Neural crest cell (in vitro differentiated cells): ENCODE measurements at places on chromosomes 1 and 21. TPM values are rescaled to one million over a fixed set of nuclear protein-coding genes. Genes with fewer than 3 reads are reported as not detected.

Gene TLCD4
- total RNA-seq, result 0.89 and 1.2 TPM in 2 replicates

Gene UBASH3A
- not detected in 2 replicates for total RNA-seq

Gene VWA1
- 8.9 and 9.6 TPM in 2 replicates for total RNA-seq

Gene GBP2
- total RNA-seq, result not detected in 2 replicates

- DNase-seq, result peak; percentile 37
Observed at GRCh38 chr1:66271216-66271903, 262.6 kb upstream of the SGIP1 start.

DNA sequence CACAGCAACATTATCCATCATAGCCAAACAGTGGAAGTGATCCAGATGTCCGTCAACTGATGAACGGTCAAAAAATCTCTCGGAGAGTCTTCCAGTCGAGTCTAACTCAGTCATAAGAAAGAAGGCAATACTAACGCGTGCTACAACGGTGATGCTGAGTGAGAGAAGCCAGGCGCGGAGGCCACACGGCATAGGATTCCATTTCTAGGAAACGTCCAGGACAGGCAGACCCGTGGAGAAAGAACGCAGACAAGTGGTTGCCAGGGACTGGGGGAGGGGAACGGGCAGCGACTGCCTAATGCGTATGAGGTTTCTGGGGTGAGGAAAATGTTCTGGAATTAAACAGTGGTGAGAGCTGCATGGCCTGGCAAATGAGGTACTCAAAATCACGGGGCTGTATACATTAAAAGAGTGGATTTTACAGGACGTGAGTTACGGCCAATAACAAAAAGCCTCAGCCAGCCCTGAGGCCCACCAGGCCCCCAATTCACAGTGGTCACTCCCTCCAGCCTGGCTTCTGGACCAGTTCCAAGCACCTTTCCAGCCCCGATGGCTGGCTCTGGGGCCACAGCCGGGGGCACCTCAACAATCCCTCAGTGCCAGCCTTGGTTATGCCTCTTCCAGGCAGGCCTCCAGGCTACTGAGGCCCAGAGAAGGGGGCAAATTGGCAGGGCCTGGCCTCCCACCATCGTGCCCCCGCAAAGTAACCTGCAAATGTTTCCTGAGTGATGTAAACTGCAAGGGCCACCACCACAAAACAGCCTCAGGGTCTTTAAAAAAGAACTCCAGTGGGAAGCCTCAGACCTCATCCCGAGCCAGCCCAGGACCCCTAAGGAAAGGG is 3.4 kb downstream of the WNT9A start:
- DNase-seq, result no peak
